ENCODE measurements at places on chromosomes 3 and 15.

GRCh38 chr15:101246824-101247745 is 4.8 kb downstream of the CHSY1 start:
- no peak for DNase-seq

DNA sequence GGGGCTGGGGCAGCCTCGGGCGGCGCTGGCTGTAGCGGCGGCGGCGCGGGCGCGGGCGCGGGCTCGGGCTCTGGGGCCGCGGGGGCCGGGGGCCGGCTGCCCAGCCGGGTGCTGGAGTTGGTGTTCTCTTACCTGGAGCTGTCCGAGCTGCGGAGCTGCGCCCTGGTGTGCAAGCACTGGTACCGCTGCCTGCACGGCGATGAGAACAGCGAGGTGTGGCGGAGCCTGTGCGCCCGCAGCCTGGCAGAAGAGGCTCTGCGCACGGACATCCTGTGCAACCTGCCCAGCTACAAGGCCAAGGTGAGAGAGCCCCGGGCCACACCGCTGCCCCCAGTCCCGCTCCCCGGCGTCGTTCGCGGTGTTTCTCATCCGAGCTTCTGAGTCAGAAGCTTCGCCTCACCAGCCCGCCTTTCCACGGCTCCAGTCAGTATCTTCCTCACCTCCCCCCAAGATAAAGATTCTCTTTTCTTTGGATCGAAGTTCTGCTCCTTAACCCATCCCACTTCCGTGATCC is 600 bp downstream of the FBXO45 start:
- DNase-seq, result peak; percentile 51

- no peak for DNase-seq
Measured at GRCh38 chr3:51887620-51888019, 12.2 kb upstream of the IQCF5 start.

DNA sequence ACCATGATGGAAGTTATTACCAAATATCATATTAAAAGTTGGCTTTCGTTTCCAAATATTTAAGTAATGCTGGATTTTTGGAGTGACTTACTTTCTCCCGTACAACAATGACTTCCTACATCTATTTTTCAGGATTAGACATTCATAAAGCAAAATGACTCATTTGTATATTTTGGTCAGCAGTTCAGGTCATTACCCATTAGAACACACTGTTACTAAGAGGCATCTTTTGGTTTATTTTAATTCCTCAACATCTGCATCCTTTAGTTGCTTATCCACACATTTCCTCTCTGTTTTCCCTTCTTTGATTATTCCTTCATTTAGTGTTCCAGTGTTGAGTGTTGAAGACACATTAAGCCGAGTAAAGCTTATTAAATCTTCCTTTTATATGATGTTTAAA is 348.2 kb downstream of the NAALADL2 start:
- no peak for DNase-seq

DNA sequence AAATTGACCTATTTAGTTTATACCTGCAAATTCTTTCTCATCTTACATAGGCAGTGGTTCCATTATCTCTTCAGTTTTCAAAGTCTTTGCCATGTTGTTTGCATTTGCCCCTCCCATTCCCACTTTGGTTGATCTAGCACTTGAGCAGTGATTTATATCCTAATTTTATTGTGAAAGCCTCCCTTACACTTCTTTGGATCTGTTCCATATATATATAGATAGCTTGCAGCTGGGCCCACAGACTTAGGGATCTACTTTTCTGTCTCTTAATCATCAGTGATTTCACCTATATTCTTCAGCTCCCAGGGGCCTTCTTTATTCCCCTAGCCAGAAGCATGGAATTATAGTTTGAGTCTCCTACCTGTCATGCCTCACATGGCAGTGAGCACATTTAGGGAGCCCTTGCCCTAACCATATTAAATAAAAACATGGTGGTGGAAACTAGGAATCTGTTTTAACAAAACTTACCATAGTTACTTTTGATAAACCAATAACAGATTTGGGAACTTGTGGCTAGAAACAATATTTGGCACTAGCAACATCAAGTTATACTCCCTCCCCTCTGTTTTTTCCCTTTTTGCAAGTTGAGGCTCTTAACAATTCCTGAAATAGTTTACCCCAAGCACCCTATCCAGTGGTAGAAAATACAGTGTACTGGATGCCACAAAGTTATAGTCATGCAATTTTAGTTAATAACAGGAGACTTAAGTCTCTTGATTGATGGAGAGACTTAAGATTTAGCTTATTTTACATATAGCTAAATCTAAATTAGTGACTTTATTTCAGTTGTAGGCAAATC is 41.7 kb downstream of the ARIH1 start:
- DNase-seq, result no peak

GRCh38 chr15:41780266-41780665 is 6.0 kb downstream of the MAPKBP1 start:
- no peak for DNase-seq

GRCh38 chr3:44892689-44893088 is 18.3 kb downstream of the TGM4 start:
- DNase-seq, result no peak

GRCh38 chr3:129164500-129164899 is 3.6 kb upstream of the ISY1 start:
- DNase-seq, result no peak

GRCh38 chr3:53845881-53846133 is 412 bp downstream of the CHDH start:
- DNase-seq, result no peak

GRCh38 chr15:39720621-39721611 is 61.7 kb downstream of the FSIP1 start:
- DNase-seq, result no peak

DNA sequence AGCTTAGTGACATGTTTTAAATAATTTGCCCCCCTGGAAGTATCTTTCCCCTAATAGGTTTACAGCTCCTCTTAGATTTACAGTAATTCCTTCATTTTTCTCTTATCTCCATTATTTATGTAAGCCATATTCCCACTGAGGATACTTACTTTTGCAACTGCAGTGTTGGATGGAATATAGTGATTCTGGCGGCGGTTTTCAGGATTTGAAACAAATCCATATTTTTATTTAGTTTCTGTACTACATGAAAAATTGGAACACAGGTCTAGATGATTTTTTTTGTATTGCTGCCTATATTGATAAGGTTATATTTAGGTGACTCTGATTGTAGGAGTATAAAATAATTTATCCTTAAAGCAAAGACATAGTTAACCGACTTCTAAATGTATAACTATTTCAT is 391.6 kb upstream of the SUCLG2 start:
- no peak for DNase-seq

GRCh38 chr3:136645915-136646314 is 106.3 kb downstream of the STAG1 start:
- DNase-seq, result no peak

DNA sequence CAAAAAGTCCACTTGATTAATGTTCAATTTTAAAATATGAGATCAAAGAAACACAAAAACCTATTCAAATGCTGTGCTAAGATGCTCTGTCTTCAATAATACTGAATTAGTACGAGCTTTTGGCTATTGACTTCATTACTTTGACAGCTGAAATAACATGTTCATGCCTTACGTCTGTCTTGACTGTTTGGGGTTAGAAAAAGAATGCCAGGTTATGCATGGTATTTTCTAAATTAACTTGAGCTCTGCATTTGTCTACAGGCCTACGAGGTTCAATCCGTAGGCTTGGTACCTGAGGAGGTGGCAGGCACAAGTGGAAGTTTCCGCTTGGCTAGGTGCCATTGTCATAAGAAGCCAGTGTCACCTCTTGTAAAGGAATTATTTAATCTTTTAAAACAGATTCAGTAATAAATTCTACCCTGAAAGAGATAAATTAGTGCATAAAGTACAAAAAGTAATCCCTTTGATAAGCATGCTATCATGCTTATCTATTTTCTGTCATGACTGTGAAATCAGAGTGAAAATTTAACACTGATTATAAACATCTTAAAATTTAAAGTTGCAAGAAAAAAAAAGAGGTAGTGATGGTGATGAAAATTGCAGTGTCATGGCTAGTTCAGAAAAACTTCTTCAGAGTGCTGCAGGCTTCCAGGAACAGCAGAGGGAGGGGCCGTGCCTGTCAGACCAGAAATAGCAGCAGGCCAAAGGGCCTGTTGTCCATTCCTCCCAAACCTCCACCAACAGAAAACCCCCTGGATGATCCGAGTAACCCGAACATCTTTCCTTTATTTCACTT is 115.7 kb downstream of the ARRDC4 start:
- DNase-seq, result no peak

GRCh38 chr3:119944091-119944490 is 150.2 kb downstream of the GSK3B start:
- no peak for DNase-seq

DNA sequence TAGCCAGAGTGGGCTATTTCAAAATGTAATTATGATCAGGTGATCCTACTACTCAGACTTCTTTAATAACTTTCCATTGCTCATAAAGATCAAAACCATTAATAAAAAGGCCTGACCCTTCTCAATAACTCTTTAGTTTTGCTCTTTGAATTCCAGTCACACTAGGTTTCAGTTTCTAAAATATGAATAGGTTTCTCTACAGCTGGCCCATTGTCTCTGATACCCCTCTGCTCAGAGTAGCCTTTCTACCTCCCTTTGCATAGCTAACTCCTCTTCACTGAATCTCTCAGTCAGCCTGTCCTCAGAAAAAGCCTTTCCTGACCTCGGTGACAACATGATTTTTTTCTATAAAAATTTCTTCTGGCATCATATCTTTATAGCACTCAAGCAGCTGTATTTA is 209.1 kb downstream of the UNC13C start:
- no peak for DNase-seq

- DNase-seq, result no peak
Measured at GRCh38 chr3:196654735-196655090, 15.2 kb downstream of the NRROS start.

GRCh38 chr15:80203361-80203885 is 48.6 kb downstream of the CTXND1 start:
- DNase-seq, result no peak

GRCh38 chr3:184015381-184016019 is 2.2 kb downstream of the ABCC5 start:
- DNase-seq, result no peak

Data from stimulated activated naive CD8-positive, alpha-beta T cell treated with anti-CD3 and anti-CD28 coated beads, Interleukin-15, amount 100 ng/mL, for 72 hours (primary cell).